ENCODE measurements at places on chromosomes 7 and 10.

GRCh38 chr10:49309691-49310411, 10.9 kb downstream of the C10orf71 start:
- no peak for DNase-seq

- no peak for DNase-seq
These were observed 46.0 kb downstream of the PRKAR2B start for GRCh38 chr7:107090457-107090856.

DNA sequence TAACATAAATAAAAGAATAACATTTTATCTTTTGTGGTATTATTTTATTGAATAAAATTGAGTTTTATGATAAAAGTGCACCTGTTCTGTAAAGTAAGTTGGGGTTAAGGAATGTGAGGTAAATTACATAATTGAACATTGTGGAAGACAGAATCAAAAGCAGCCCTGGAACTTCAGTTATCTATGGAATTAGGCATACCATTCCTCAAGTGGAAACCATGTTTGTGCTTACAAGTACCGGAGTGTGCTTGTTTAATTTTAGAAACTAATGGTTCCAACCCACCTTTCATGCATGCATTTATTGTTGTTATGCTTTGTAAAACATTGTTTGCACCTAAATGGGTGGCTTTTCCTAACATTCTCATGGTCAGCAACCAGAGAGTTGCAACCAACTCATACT, 28.0 kb downstream of the RBM17 start:
- DNase-seq: no peak

GRCh38 chr7:157568106-157568769, 231.4 kb downstream of the DNAJB6 start:
- no peak for DNase-seq

- no peak for DNase-seq
These were observed 806.5 kb downstream of the PHTF2 start for GRCh38 chr7:78605119-78605518.

DNA sequence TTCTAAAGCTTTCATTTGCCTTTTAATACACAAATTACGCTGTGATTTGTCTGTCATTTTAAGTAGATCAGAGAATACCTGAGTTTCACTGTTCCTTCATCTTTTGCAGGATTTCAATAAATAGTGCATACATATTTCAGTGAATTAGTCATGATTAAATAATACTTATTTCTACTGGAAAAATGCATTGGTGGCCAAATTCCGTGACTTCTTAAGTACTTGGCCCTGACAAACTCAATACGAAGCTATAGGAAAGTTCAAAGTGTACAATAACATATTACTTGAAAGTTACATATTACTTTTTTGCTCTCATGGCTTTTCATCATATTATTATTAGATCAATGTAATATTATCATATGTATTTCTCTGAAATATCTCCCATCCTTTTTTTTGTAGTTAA, 16.1 kb upstream of the PLXDC2 start:
- no peak for DNase-seq

- no peak for DNase-seq
These were observed 74.4 kb upstream of the EFCAB10 start for GRCh38 chr7:105655500-105656380.

- DNase-seq: no peak
These were observed 17.1 kb downstream of the GRID1 start for GRCh38 chr10:86349474-86349873.

DNA sequence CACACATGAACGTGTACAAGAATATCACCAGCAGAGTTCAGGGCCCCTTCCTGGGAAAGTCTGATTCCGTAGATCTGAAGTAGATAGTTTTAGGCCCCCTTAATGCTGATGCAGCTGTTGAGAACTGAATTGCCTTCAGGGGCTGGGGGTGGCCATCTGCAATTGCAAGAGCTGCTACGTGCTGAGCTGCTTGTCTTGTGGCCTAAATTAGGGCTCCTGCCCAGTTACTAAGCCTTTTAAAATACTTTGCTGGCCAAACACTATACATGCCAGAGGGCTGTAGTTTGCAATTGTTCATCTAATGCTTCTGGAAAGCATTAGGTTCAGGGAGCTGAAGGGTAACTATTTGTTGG, 71.7 kb downstream of the TMEM178B start:
- no peak for DNase-seq

Measured in T-helper 1 cell (primary cell).